Stimulated activated CD8-positive, alpha-beta memory T cell treated with anti-CD3 and anti-CD28 coated beads, Interleukin-7, amount 100 ng/mL, for 48 hours (primary cell): ENCODE measurements at places on chromosomes 2 and 18.

GRCh38 chr18:29605365-29605764 lies 1428.4 kb upstream of the CDH2 start:
- DNase-seq, result no peak

- DNase-seq, result no peak
Observed at GRCh38 chr2:123738643-123739042, 286.4 kb upstream of the CNTNAP5 start.

GRCh38 chr2:190723397-190724090 lies 74.7 kb downstream of the NAB1 start:
- no peak for DNase-seq

DNA sequence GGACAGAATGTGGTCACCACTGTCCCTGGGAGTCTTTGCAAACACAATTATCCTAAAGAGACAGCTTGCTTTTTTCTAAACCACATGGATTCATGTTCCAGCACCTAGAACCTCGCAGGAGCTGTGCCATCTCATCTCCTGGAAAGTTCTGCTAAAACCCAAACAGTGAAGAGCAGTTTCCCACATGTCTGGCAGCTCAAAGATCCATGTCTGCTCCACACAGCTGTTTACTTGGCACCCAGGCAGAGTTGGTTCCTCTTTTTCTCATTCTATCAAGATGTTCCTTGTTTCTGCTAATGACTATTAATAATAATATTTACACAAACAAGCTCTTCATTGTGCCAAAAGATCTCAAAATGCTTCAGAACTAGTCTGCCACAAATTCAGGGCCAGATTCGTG lies 30.1 kb upstream of the PID1 start:
- DNase-seq, result no peak

DNA sequence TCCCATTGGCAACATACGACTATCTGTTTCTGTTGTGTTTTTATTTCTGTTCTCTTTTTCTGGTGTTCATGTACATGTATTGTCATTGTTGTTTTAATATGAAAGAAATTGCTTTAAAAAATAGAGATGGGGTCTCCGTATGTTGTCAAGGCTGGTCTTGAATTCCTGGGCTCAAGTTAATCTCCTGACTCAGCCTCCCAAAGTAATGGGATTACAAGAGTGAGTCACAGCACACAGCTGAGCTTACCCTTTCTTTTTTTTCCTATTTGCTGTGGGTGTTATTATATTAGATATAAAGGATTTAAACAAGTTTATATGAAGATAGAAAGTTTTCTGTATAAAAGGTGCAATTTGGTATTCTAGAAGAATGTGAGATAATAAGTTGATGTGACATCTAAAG lies 554.6 kb downstream of the DSC3 start:
- no peak for DNase-seq

- no peak for DNase-seq
Observed at GRCh38 chr2:150994076-150994475, 267.6 kb downstream of the RBM43 start.

DNA sequence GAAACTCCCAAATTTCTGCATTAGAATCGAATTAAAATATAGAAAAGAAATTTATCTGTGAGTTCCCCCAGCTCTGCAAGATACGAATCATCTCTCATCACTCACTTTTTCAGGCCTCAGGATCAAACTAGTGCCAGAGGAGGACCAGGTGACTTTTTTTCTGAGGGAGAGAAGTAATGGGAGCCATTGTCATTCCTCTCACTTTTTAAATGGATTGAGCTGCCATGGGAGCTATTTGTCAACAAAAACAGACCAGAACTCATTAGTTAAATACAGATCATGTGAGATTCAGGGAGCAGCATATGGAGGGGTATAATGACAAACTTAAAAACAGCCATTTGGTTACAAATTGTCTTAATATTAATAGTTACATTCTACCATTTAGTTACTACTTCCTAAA lies 594.4 kb downstream of the DPP10 start:
- DNase-seq, result no peak

DNA sequence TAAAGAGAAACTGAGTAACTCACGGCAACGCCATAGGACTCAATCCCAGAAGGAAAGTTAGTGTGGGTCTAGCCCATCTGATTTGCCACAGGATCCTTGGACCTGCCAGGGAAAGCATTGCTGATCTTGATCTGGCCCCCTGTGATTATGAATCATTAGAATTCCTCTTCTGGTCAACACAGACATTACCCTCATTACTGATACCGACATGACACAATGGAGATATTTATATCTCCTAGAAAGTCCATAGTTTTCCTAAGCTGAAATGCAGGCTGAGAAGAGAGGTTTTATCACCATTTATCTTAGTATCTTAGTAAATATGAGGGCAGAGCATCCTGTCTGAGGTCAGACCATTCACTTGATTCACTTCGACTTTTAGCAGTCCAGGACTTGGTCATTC lies 75.5 kb upstream of the CCDC68 start:
- no peak for DNase-seq

DNA sequence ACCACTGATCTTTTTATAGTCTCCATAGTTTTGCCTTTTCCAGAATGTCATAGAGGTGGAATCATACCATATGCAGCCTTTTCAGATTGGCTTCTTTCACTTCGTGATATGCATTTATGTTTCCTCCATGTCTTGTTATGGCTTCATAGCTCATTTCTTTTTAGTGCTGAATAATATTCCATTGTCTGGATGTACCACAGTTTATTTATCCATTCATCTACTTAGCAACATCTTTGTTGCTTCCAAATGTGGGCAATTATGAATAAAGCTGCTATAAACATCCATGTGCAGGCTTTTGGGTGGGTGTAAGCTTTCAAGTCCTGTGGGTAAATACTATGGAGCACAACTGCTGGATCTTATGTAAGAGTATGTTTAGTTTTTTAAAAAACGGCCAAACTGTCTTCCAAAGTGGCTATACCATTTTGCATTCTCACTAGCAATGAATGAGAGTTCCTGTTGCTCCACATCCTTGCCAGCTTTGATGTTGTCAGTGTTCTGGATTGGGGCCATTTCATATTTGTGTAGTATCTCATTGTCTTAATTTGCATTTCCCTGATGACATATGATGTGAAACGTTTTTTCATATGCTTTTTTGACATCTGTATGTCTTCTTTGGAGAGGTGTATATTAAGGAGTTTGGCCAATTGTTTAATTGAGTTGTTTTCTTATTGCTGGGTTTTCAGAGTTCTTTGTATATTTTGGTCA lies 20.6 kb downstream of the STPG4 start:
- DNase-seq, result no peak

GRCh38 chr2:239724851-239725550 lies 300.1 kb downstream of the NDUFA10 start:
- DNase-seq, result no peak

GRCh38 chr2:236883819-236884218 lies 201.9 kb upstream of the COPS8 start:
- no peak for DNase-seq

GRCh38 chr2:2188941-2189340 lies 142.1 kb downstream of the MYT1L start:
- DNase-seq, result no peak

DNA sequence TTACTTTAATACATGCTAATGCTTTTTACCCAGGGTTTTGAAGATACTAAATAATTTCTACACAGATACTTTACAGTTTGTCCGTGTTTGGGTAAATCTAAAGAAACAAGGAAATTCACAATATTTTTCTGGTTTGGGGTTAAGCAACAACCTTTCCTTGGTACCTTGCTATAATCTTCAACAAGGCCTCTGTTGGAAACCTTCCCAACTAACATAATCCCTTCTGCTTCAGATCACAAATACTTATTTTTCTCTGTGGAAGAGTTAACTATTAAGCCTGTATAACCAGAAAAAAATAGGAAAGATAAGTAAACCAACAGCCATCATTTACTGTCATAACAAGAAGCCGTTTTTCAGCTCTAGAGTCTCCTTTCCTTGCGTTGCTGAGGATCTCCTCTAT lies 15.0 kb downstream of the FEZ2 start:
- DNase-seq, result no peak

- DNase-seq, result no peak
Observed at GRCh38 chr2:120465989-120466703, 120.2 kb downstream of the INHBB start.

DNA sequence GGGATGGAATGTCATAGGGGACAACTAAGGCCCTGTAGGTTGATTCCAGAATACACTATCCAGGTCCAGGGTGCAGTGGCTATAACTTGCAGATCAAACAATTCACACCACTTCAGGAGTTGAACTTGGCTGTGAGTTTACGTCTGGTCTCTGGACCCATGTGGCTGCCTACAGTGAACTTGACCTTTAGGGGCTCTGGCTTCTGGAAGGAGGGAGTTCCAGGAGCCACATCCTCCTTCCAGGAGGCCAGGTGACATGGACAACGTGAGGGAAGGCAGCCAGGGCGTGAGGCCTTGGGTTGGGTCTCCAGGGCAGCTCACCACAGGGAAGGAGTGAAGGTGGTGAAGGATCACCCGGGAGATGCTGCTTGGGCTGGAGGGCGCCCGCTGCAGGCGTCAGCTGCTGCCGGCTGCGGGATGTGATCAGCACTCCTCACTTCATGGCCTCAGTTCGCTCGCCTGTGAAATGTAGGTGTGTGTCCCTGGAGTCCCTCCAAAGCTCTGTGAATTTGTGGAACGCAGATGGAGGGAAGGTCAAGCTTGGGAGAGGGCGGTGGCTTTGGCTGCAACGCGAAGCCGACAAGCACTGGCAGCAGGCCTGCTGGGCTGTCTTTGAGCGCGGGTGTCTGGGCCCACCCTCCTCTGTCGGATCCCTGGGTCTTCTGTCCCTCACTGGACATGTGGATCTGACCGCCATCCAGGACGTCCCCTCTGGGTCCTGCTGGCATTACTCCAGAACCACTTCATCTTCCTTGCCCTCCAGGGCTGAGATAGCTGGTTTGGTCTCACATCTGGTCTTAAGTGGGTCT lies 146.5 kb downstream of the GLI2 start:
- no peak for DNase-seq

DNA sequence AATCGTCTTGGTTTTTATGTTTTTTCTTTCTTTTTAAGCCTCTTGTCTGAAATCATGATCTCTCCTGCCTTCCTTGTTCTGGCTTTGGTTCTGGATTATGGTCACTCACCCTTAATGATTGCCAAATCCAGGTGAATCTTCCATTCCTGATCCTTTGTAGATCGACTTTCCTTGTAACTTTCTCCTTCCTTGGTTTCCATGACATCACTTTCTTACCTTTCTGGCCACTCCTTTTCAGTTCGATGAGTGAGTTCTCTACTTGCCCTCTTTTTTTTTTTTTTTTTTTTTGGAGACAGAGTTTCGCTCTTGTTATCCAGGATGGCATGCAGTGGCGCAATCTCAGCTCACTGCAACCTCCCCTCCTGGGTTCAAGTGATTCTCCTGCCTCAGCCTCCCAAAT lies 139.1 kb upstream of the LTBP1 start:
- no peak for DNase-seq

DNA sequence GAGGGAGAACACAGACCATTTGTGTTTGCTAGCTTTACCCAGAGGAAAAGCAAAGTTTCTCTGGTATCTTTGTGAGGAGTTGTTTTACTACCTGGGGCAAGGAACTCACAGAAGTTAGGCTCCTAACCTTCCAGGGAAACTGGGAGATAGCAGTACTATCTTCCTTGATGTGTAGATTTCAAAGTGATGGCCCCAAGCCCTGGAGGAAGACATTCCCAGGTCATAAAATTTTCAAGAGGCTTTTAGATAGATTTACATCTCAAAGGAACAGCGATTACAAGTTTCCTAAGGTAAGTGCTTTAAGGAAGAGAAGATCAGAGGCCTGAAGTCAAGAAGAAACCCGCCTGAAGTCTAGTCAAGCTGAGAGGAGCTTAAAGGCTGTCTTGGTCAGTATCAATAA lies 1187.8 kb upstream of the TMEFF2 start:
- DNase-seq, result no peak

DNA sequence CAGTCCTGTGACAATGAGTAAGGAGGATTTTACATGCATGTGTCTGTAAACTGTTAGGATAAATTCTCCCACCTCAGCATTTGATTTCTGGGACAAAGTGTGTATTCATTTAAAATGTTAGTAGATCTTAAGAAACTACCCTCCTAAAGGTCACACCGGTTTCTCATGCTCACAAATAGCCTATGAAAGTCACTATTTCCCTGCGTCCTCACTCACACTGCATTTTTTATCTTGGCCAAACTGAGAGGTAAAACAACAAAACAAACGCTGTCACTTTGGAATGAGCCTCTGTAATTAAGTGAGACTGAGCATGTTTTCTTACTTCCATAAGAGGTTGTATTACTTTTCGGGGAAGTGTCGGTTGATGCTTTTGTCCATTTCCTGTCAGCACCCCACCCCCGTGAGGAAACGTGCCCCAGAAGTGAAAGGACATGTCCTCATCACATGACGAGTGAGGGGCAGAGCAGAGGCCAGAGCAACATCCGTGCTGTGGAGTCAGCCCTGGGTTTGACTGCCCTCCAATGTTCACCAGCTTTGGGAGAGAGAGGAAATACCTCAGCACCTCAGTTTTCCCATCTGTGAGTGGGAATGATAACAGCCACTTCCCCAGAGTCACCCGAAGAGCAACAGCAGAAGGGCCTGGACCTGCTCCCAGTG lies 3.1 kb downstream of the GYPC start:
- peak; percentile 66 for DNase-seq

DNA sequence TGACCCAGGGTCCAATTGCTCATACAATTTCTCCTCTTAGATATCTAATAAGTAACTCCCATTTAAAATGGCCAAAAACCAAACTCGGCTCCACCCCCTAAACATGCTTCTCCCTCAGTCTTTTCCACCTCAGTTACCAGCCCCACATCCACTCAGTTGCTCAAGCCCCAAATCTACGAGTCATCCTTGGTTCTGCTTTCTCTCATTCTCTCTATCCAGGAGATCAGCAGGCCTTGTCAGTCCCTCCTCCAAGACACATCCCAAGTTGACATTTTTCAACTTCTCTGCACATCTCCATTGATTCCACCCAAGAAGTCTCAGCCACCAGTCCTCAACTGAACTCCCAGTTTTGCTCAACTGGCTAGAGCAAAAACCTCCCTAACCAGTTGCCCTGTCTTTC lies 40.5 kb upstream of the RTN4 start:
- DNase-seq, result no peak

GRCh38 chr2:133476931-133477615 lies 91.2 kb downstream of the NCKAP5 start:
- DNase-seq, result no peak

DNA sequence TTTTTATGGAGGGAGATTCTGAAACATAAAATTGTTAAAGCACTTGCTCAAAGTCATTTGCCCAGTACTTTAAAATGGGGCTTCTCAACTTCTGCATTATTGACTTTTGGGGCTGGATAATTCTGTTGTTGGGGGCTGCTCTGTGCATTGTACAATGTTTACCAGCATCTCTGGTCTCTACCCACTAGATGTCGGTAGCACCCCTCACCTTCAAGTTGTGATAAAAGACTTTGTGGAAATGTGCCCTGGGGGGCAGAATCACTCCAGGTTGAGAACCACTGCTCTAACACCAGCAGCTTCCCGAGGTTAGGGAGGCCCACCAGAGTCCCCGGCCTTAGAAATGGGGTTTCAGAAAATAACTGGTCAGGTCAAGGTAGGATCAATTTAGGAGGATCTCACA lies 26.8 kb upstream of the CUL3 start:
- no peak for DNase-seq
